ENCODE measurements at places on chromosomes 6 and 20. TPM values are rescaled to one million over a fixed set of nuclear protein-coding genes. Genes with fewer than 3 reads are reported as not detected.
A peak's percentile ranks its signal among the peaks of the same experiment; 100 is the strongest.

DNA sequence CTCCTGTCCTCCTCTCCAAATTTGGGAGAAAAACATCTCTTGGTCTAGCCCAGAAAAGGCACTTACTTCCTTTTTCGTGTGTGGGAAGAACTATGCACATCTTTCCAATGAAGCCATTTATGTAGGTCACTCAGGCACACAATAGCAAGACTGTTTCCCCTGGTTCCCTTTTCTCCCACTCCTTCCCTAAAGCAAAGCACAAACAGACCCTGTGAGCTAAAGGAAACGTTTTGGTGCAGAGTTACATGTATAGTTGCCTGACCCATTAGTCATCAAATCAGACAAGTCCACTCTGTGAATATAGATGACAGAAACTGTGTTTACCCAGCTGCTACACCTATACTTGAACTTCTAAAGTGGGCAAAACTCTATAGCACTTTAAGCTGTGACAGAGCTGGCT lies 474.6 kb downstream of the COL12A1 start:
- no peak for DNase-seq
- H3K4me3 ChIP-seq, result no peak overlapping the region
- H3K27me3 ChIP-seq, result no peaks in the 10 kb centered on the region

POLH gene
- total RNA-seq, result 23.4 TPM

- no peak overlapping the region for H3K27ac ChIP-seq
- DNase-seq, result no peak
- no peak overlapping the region for H3K4me3 ChIP-seq
- no peaks in the 10 kb centered on the region for H3K36me3 ChIP-seq
Measured at GRCh38 chr6:41680182-41680965, 42.1 kb downstream of the MDFI start.

TM9SF4 gene
- 42.5 TPM for total RNA-seq

DNA sequence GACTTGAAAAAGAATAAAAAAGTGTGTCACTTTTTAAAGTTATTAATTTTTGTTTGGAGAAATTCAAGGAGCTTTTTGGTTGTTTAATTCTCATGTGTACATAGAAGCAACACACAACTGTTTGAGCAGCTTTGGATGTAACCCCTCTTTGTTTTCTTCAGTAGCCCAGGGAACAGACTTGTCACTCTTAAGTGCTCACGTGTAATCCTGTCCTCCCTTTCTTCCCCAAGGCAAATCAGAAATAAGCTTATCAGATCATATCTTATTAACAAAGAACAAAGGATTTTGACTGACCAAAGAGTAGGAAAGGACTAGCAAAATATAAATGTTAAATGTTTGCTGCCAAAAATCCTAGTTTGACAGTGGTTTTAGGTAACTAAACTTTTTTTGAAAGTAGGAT lies 7.3 kb upstream of the FLRT3 start:
- no peak for DNase-seq
- H3K27ac ChIP-seq, result no peak overlapping the region
- H3K4me1 ChIP-seq, result no peaks in the 10 kb centered on the region
- H3K36me3 ChIP-seq, result no peaks in the 10 kb centered on the region
- H3K27me3 ChIP-seq, result no peaks in the 10 kb centered on the region
- H3K4me3 ChIP-seq, result no peak overlapping the region

- no peak for DNase-seq
- no peaks in the 10 kb centered on the region for H3K27me3 ChIP-seq
- H3K4me3 ChIP-seq, result no peak overlapping the region
- peaks cover 26% of the 10 kb centered on the region for H3K36me3 ChIP-seq
- H3K4me1 ChIP-seq, result peaks cover 30% of the 10 kb centered on the region
Measured at GRCh38 chr6:108872575-108872974, 24.4 kb downstream of the ARMC2 start.

DNA sequence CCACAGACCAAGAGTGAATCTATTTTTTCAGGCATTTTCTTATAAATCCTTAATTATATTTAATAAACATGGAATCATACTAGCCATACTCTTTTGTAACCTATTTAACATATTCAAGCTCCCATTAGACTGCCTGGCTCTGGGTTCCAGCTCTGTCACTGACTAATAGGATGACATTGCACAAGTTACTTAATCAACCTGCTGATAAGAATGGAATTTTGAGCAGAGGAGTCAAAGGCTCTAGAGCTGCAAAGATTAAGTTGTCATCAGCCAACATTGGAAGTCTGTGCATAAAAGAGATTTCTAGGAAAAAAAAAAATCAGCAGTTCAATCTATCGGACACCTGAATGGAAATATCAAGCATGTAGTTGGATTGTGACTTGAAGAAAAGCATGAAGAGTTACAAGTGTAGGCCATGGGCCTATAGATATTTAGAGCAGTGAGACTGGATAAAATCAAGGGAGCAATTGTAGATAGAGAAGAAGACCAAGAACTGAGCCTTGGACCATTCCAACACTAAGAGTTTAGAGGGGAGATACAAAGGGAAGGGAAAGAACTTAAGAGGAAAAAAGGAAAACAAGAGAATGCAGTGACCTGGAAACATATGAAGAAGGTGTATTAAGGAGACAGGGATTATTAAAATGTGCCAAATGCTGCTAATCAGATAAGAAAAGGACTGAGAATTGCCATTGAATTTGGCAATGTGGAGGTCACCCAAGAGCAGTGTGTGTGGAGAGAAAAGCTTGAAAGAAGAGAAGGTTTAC lies 11.0 kb upstream of the HINT3 start:
- H3K27me3 ChIP-seq, result peaks cover 7% of the 10 kb centered on the region
- H3K27ac ChIP-seq, result no peak overlapping the region
- DNase-seq, result no peak
- no peak overlapping the region for H3K4me3 ChIP-seq

- H3K4me1 ChIP-seq, result no peaks in the 10 kb centered on the region
- H3K36me3 ChIP-seq, result no peaks in the 10 kb centered on the region
- no peak overlapping the region for H3K4me3 ChIP-seq
Measured at GRCh38 chr6:1143655-1144054, 168.2 kb upstream of the FOXQ1 start.

GRCh38 chr6:118280210-118280609 lies 267.9 kb upstream of the PLN start:
- no peak for DNase-seq
- peaks cover 7% of the 10 kb centered on the region for H3K4me1 ChIP-seq
- H3K27me3 ChIP-seq, result peaks cover 13% of the 10 kb centered on the region
- H3K36me3 ChIP-seq, result no peaks in the 10 kb centered on the region

SPDEF gene
- not detected for total RNA-seq

IL20RA gene
- not detected for total RNA-seq

FAM50B gene
- 8.7 TPM for total RNA-seq

- H3K4me1 ChIP-seq, result no peaks in the 10 kb centered on the region
- H3K27me3 ChIP-seq, result peaks cover 18% of the 10 kb centered on the region
- H3K36me3 ChIP-seq, result no peaks in the 10 kb centered on the region
- H3K27ac ChIP-seq, result no peak overlapping the region
Measured at GRCh38 chr20:58141971-58142842, 86.2 kb downstream of the ANKRD60 start.

GRCh38 chr20:41180599-41181333 lies 43.4 kb downstream of the PLCG1 start:
- H3K27me3 ChIP-seq, result no peaks in the 10 kb centered on the region
- H3K27ac ChIP-seq, result peak overlapping the region; percentile 35
- H3K4me3 ChIP-seq, result peak overlapping the region; percentile 4

GRCh38 chr20:61797200-61797599 lies 268.5 kb downstream of the TAF4 start:
- no peaks in the 10 kb centered on the region for H3K36me3 ChIP-seq
- H3K27ac ChIP-seq, result no peak overlapping the region
- H3K4me3 ChIP-seq, result no peak overlapping the region
- no peaks in the 10 kb centered on the region for H3K4me1 ChIP-seq
- H3K27me3 ChIP-seq, result no peaks in the 10 kb centered on the region

C20orf204 gene
- 2.5 TPM for total RNA-seq

GRCh38 chr6:85431271-85431670 lies 18.6 kb upstream of the NT5E start:
- peaks cover 5% of the 10 kb centered on the region for H3K4me1 ChIP-seq
- no peaks in the 10 kb centered on the region for H3K27me3 ChIP-seq
- no peak overlapping the region for H3K4me3 ChIP-seq
- H3K27ac ChIP-seq, result no peak overlapping the region
- DNase-seq, result no peak
- H3K36me3 ChIP-seq, result no peaks in the 10 kb centered on the region

GRCh38 chr6:89527634-89528033 lies 94.7 kb downstream of the ANKRD6 start:
- no peaks in the 10 kb centered on the region for H3K27me3 ChIP-seq
- H3K27ac ChIP-seq, result no peak overlapping the region
- H3K4me1 ChIP-seq, result no peaks in the 10 kb centered on the region
- DNase-seq, result no peak
- H3K36me3 ChIP-seq, result no peaks in the 10 kb centered on the region

DNA sequence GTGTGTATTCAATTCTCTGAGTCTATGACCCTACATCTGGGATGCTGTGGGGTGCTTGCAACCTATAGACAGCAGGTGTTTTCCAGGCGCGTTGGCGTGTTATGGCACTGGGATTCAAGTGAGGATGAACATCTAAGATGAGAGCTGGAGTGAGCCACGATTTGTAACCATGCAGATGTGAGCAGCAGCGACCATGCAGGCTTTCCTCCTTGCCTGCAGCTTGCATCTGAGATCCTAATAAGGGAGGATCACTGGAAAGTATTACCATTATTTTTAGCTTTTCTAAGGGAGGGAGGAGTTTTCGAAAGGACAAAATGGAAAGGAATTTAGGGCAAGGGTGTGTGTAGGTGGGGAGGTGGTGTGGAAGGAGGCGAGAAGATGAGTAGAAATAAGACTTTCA lies 216.7 kb downstream of the ATXN1 start:
- no peak for DNase-seq

DNA sequence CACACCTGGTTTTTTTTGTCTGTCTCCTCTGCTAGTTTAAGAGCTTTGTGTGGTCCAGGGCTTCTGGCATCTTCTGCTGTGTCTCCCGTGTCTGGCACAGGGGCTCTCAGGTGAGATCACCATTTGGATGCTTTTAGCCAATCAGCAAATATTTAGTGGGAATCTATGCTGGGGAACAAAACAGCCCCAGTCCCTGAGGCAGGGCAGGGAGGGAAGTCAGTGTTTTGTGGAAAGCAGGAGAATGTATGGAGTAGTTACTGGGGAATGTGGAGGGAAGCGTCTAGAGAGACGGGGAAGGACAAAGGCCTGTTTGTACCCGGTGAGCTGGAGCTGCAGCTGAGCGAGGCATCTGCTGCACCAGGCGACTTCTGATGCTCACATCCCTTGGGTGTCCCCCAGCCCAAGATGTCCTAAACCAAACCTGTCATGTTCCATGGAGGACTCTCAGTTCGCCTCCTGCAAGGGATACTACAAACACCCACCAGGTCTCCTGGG lies 49.3 kb upstream of the NNAT start:
- no peaks in the 10 kb centered on the region for H3K4me1 ChIP-seq
- H3K27me3 ChIP-seq, result no peaks in the 10 kb centered on the region
- H3K36me3 ChIP-seq, result no peaks in the 10 kb centered on the region
- H3K4me3 ChIP-seq, result no peak overlapping the region

- H3K27ac ChIP-seq, result no peak overlapping the region
- no peak for DNase-seq
- no peaks in the 10 kb centered on the region for H3K36me3 ChIP-seq
- H3K27me3 ChIP-seq, result peaks cover 29% of the 10 kb centered on the region
- peak overlapping the region; percentile 63 for H3K4me3 ChIP-seq
Measured at GRCh38 chr6:20024316-20024673, 187.1 kb downstream of the ID4 start.

- H3K27me3 ChIP-seq, result peaks cover 23% of the 10 kb centered on the region
- peaks cover 4% of the 10 kb centered on the region for H3K4me1 ChIP-seq
- no peak overlapping the region for H3K27ac ChIP-seq
- no peaks in the 10 kb centered on the region for H3K36me3 ChIP-seq
Measured at GRCh38 chr6:138297761-138298298, 79.5 kb upstream of the PBOV1 start.

GRCh38 chr6:168765752-168766151 lies 324.8 kb downstream of the SMOC2 start:
- H3K27me3 ChIP-seq, result peaks cover 3% of the 10 kb centered on the region
- H3K27ac ChIP-seq, result no peak overlapping the region
- H3K36me3 ChIP-seq, result no peaks in the 10 kb centered on the region
- no peak for DNase-seq
- H3K4me3 ChIP-seq, result no peak overlapping the region

REM1 gene
- total RNA-seq, result not detected

GRCh38 chr20:44153636-44154043 lies 33.3 kb downstream of the JPH2 start:
- peaks cover 7% of the 10 kb centered on the region for H3K4me1 ChIP-seq
- no peak for DNase-seq
- no peaks in the 10 kb centered on the region for H3K36me3 ChIP-seq
- H3K27me3 ChIP-seq, result peaks cover 8% of the 10 kb centered on the region

DNA sequence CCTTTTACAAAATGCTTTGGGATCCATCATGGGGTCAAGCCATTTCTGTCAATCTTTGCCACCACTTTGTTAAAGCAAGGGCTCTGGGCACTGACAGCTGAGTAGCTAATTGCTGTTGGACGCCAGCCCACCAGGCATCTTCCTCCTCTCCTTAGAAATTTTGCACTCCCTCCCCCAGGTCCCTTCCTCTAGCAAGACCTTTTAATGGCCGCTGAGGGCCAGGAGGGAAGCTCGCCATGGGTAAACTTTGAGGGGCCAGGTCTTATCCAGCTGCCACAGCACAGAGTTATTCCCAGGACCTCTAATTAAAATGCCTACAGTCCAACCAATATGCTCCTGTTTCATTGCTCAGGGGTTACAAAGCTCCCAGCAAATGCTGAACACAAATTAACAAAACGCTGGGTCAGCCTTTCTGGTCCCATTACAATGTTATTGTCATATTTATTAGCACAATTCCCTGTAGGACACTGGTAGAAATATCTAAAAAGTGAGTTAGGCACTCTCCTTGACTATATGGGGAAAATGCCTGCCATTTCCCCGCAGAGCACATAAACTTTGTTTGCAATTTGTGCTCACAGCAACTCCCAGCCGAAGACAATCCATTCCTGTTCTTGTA lies 16.8 kb downstream of the SCML4 start:
- peaks cover 58% of the 10 kb centered on the region for H3K4me1 ChIP-seq
- H3K27ac ChIP-seq, result peak overlapping the region; percentile 7
- H3K36me3 ChIP-seq, result peaks cover 8% of the 10 kb centered on the region
- DNase-seq, result no peak
- no peaks in the 10 kb centered on the region for H3K27me3 ChIP-seq
- no peak overlapping the region for H3K4me3 ChIP-seq

DNA sequence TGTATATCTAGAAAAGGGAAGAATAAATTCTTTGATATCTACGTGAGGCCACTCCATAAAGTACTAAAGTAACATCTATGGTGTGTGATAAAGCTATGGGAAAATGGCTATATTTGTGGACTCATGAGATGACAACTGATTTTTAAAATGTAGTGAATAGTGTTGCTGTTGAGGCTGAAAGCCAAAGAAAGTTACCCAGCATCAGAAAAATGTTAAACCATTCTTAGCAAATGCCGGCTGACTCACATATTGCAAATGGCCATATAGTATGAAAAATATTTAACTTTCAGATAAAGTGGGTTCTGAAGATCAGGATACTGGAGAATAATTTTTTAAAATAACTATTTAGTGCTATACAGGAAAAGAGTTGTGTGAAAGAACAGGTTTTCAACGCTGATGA lies 129.9 kb upstream of the GRIK2 start:
- peaks cover 3% of the 10 kb centered on the region for H3K4me1 ChIP-seq
- no peak overlapping the region for H3K4me3 ChIP-seq
- DNase-seq, result no peak
